ENCODE measurements at places on chromosomes 12 and 14.

DNA sequence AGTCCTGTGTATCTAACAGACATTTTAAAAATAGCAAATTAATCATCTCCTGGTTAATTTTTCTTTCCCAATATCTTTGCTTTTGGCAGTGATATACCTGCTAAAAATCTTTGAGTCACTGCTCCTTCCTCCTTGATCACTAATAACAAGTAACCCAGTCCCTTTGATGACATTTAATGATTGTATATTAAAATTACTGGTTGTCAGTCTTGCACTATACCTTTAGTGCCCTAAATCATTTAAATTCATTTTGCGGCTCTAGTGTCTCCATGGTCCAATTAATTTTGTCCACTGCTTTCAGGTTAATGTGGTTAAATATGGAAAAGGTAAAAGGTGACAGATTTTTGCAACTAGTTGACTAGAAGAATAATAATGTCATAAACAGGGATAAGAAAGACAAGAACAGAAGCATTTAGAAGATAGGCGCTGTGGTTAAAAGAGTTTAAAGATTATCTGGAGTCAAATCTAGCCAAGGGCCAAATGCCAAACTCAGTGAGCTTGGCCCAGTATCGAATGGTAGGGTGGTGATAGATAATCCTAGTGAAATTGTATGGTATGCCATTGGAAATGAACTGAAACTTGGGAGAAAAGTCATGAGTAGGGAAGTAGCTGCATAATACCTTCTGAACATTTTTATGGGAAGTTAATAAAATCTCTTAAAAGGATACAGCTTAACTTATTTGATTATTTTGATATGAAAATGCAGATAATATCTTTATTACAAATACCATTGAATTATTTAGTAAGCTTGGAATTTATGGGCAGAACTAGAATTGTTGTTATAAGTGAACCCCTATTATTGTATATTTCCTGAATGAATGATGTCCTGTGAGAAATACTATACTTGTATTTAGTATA, 115.0 kb downstream of the PCNX1 start:
- no peak for DNase-seq

DNA sequence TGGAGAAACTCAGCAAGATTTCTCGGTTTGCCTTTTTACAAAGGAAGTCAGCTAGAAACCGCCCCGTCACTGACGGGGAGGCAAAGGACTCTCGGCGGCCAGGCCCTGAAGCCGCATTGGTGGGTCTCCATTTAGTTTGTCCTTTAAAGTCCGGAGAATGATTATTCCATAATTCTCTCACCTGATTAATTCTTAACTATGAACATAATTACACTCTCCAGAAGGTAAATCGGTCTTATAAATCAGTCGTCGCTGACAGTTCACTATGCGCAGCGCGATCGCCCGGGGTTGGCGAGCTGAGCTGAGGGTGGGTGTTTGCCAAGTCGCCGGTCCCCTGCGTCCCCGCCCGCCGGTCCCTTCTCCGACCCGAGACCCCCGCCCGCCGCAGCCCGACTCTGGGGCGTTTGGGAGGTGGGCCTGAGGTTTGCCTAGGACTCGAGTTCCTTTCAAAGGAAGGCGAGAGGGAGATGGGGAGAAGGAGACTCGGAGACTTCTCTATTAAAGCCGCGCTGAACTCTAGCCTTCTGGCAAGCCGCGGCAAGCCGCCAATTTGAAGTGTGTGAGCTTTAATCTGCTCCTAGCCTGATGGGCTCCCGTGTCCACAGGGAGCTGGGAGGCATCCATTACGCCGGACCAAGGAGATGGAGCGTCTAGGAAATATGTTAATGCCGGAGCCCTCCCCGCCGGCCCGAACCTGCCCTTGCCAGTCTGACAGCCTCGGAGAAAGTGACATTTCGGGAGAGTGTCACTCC, 392.9 kb downstream of the NOVA1 start:
- no peak for DNase-seq

DNA sequence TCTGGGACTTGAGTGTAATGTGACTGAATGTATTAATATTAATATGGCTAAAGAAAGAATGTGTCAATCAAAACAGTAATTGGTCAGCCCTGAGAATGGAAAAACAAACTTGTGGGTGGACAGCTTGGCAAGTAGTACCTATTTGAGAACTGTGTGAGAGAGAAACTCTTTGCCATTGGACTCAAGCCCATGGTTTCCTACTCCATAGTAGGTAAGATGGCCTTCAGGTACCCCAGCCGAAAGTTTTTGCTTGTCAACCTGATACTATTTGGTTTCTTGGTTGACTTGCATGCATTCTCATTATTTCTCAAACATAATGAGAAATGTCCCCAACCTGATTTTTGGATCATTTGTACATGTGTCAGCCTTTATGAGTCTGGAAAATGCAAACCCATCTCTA, 391.1 kb downstream of the MDGA2 start:
- no peak for DNase-seq

DNA sequence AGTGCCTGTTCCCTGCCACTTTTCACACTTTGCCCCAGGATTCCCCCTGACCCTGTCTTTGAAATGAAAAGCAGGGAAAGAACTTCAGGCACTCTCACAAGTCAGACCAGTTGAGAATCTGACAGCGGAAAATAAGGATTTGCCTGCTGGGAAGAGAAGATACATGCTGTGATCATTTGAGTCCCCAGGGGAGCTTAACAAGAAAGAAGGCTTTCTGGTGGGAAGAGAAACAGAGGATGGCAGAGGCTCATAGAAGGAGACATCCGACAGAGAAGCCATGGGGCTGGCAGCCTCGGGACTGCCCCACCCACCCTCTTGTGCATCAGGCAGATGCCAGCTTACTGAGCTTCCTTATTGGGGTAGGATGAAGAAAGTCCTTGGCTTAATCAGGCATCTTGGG, 11.9 kb downstream of the TTC9 start:
- no peak for DNase-seq

DNA sequence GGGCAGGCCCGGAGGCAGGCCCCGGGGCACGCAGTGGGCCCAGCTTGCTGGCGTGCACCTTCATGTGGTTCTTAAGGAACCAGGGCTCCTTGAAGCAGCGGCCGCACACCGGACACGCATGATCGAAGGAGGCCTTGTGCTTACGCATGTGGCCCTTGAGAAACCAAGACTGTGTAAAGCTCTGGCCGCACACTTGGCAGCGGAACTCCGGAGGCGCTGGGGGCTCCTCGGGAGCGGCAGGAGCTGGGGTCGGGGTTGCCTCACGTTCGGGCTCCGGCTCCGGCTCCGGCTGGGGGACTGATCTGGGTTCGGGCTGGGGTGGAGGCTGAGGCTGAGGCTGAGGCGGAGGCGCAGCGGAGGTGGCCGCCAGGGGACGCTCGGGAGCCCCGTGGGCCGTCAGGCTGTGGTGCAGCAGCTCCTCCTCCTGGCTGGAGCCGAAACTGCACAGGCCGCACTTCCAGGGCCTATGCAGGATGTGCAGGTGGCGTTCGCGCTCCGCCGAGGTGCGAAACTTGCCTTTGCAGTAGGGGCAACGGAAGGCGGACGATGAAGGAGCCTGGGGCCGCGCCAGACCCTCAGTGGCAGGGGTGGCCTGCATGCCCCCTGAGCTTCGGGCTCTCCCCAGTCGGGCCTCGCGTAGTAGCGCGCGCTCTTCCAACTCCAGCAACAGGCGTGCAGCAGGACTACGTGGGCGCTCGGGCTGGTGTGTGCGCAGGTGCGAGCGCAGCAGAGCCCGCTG, 6.0 kb downstream of the ZNF219 start:
- DNase-seq, result no peak

GRCh38 chr14:20606190-20606901, 15.2 kb upstream of the RNASE12 start:
- DNase-seq, result no peak

DNA sequence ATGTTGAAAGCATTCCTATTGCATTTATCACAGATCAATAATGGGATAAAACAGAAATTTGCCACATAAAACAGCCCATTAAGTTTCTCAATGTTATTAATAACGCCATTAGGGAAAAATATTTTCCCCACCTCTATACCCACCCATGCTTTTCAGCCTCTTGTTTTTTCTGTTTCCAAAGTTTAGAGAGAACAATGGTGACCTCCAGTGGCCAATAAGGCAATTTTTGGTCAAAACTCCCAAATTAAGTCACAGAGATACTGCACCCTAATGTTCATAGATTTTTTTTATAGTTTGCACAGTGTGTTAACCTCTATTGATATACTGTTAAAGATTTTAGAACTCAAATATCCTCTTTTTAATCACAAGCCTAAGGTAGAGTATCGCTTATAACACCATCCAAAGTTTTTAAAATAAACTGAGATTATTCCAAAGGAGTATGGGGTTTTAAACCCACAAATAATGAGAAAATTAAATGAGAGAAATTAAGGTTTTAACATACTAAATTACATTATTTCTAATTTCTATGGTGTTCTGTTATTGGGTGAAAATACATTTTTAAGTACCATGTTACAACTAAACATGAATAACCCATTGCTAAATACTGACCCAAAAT, 184.7 kb upstream of the DCN start:
- DNase-seq, result peak; percentile 17

DNA sequence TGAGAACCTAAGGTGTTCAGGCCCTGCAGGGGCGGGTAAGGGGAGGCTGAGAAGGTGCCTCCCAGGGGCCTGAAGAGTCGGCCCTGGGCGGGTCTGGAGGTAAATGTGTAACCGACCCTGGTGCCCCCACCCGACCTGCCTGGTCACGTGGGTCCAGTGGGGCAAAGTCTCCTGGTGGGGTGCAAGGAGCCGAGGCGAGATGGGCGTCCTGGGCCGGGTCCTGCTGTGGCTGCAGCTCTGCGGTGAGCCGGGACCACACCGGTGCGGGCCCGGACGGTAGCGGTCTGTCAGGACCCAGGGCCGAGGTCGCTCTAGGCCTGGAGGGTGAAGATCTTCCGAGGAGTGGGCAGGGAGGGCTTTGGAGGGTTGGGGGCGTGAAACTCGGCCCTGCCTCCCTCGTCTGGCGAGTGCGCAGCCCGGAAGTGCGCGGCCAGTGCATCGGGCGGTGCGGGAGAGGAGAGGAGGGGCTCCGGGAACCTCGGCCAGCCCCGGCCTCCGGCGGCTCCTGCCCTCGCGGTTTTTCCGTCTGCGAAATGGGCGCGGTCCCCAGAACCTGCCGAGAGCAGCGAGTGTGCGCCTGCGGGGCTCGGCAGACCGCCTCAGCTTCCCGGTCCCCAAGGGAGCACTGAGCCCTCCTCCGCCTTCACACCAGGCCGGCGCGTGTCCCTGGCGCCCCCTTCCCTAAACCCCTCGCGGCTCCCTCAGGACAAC, at the start of gene AMN:
TSS of gene AMN (plus strand) at position 174 of the 711 bp plus-strand sequence. CDS start at position 200, 26 bp downstream.
- no peak for DNase-seq

DNA sequence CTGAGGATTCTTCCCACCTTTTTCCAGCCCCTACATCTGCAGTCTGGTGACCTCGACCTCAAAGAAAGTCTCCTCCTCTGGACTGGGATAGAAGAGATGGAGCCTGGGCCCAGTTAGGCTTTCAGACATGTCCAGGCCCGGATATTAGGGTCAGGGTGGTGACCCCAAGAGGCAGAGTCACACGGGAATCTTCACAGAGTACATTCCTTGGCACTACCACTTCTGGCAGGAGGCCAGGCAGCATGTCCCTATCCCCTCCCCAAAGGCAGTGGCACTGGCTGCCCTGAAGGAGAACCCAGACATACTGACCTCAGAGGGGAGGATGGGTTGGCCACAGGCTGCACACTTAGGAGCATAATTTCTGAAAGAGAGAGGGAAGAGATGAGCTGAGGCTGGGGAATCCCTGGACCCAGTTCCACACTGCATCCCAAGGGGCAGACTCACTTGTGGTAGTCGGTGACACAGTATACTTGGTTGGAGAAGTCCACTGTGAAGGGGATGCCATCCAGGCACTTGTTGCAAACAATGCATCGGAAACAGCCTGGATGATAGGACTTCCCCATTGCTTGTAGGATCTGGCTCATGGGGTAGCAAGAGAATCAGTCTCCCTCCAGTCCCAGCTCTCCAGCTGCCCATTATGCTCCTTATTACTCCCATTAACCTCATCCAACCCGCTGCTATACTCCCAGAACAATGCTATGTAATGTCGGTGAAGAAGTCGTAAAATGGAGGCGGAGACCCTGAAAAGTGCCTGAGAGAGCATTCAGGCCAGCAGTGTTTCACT, 7.6 kb downstream of the AJUBA start:
- DNase-seq, result no peak

GRCh38 chr12:30457621-30458289, 237.9 kb downstream of the IPO8 start:
- DNase-seq, result peak; percentile 49

DNA sequence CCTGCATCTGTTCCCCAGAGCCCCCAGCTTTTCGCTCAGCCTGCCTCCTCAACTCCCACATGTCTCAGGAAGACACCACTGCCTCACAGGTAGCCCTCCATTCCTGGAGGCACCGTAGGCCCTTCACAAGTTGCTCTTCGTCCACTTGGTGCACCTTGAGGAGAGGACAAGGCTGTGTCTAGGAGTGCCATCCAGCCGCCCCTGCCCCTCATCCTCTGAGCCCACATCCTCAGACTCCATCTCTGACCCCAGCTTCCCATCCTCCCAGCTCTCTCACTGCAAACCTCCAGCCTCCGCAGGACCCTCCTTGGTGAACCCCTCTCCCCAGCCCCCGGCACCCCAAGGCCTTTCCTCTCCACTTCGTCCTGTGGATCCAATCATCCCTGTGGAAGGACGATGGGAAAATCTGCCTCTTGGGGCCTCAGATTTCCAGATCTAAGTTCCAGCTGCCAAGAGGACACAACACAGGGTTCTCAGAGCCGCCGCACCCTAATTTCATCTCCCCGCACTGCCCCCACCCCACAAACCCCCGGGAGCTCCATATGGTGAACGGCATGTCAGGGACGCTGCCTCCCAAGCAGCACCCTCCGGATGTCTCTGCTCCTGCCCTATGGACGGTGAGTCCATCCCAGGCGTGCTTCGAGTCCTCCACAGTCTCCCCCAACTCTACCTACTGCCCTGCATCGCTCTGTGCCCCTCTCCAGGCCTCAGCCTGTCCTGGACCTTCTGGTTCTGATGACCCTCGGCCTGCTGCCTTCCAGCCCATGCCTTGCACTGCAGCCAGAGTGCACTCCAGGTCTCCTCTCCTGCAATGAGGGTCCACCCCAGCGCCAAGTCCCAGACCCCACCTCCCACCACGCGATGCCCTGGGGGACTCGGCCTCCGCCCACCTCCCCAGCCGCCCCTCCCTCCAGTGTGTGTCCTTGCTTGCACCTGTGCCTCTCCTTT, 314.1 kb upstream of the DIO3 start:
- DNase-seq, result no peak

DNA sequence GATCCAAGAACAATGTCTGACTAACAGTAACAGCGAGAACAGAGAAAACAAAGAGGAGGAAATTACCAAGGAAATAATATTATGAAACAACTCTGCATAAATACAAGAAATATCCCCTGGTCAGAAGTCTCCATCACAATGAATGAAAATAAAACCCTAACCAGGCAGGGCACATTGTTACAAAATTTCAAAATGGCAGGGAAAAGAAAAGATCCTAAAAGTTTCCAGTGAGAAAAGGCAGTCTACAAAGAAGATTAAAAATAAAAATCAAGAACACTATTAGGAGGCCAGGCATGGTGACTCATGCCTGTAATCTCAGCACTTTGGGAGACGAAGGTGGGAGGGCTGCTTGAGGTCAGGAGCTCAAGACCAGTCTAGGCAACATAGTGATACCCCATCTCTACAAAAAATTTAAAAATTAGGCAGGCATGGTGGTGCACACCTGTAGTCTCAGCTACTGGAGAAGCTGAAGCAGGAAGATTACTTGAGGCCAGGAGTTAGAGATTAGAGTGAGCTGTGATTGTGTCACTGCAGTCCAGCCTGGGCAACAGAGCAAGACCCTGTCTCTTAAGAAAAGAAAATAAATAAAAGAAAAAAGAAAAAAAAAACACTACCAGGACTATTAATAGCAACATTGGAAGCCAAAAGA, 47.8 kb downstream of the FERMT2 start:
- no peak for DNase-seq

- DNase-seq, result no peak
Measured at GRCh38 chr14:71702786-71703185, 229.4 kb upstream of the RGS6 start.
